ENCODE measurements at places on chromosomes 7 and 10.

DNA sequence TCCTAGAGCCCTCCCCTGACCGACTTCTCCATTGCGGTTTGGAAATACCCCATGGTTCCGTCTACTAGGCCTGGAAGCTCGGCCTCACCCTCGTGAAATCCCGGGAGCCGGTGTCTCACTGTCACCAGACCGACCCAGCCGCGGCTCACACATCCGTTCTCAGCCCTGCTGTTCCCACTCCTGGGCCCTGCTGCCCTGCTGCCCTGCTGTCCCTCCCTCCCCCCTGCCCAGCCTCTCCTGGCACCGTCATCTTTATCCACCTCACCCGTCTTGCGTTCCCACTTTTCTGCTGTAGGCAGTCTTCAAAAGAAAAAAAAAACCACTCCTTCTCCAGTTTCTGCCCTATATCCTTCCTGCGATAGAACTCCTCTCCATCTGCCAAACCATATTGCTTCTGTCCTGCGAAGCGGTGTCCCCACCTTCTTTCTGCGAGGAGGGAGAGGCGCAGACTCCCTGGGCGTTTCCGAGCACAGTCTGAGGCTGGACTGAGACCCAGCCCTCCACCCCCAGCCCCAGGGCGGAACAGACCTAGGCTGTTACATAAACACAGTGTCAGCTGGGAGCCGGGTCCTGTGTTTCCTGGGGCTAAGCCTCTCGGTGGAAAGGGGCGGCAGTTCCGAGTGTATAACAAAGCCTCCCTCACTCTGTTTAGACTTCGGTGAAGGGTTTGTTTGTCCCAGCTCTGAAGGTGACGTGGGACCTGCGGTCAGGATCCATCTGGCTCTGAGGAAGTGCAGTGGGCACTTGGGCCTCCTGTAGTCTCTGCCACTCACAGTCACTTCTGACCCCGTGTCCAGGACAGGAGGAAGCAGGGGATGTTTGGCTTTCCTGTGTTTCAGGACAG, 2.8 kb downstream of the AGAP3 start:
- DNase-seq, result no peak
- H3K27ac ChIP-seq, result peak overlapping the region; percentile 7
- H3K4me3 ChIP-seq, result peak overlapping the region; percentile 43
- peaks cover 2% of the 10 kb centered on the region for H3K27me3 ChIP-seq
- peaks cover 23% of the 10 kb centered on the region for H3K4me1 ChIP-seq

- H3K27ac ChIP-seq, result no peak overlapping the region
- no peak overlapping the region for H3K4me3 ChIP-seq
- no peak for DNase-seq
- no peaks in the 10 kb centered on the region for H3K36me3 ChIP-seq
- peaks cover 2% of the 10 kb centered on the region for H3K27me3 ChIP-seq
- H3K4me1 ChIP-seq, result no peaks in the 10 kb centered on the region
Observed at GRCh38 chr10:129027906-129028305, 439.1 kb upstream of the MGMT start.

GRCh38 chr7:81492240-81492639, 277.6 kb downstream of the HGF start:
- H3K4me1 ChIP-seq, result no peaks in the 10 kb centered on the region
- no peaks in the 10 kb centered on the region for H3K36me3 ChIP-seq
- no peak overlapping the region for H3K4me3 ChIP-seq

- DNase-seq, result no peak
- no peak overlapping the region for H3K27ac ChIP-seq
- H3K27me3 ChIP-seq, result no peaks in the 10 kb centered on the region
- no peaks in the 10 kb centered on the region for H3K36me3 ChIP-seq
Observed at GRCh38 chr7:34333925-34334324, 324.1 kb upstream of the NPSR1 start.

- H3K36me3 ChIP-seq, result no peaks in the 10 kb centered on the region
- no peak overlapping the region for H3K27ac ChIP-seq
- H3K4me3 ChIP-seq, result no peak overlapping the region
- H3K27me3 ChIP-seq, result no peaks in the 10 kb centered on the region
Observed at GRCh38 chr7:118349604-118350003, 125.1 kb downstream of the ANKRD7 start.

- no peak overlapping the region for H3K27ac ChIP-seq
- H3K36me3 ChIP-seq, result peaks cover 17% of the 10 kb centered on the region
- no peaks in the 10 kb centered on the region for H3K4me1 ChIP-seq
- H3K27me3 ChIP-seq, result no peaks in the 10 kb centered on the region
Observed at GRCh38 chr7:92520024-92520423, 8.3 kb downstream of the PEX1 start.

DNA sequence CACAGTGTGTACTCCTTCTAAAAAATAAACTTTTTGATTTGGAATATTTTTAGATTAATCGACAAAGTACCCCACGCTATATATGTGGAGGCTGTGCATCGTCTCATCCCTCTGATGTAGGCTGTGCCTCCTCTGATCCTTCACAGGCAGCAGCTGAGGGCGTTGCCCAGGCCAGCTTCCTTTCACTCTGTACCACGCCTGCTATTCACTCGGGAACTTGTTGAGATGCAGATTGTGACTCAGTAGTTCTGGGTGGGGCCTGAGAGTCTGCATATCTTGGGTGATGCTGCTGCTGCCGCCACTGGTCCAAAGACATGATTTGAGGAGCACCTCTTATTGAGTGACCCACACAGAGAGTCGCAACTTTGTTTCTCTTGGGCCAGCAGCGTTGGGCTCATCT, 7.9 kb upstream of the C10orf120 start:
- no peak for DNase-seq
- H3K27ac ChIP-seq, result no peak overlapping the region
- peaks cover 6% of the 10 kb centered on the region for H3K27me3 ChIP-seq
- no peaks in the 10 kb centered on the region for H3K36me3 ChIP-seq
- peaks cover 3% of the 10 kb centered on the region for H3K4me1 ChIP-seq

DNA sequence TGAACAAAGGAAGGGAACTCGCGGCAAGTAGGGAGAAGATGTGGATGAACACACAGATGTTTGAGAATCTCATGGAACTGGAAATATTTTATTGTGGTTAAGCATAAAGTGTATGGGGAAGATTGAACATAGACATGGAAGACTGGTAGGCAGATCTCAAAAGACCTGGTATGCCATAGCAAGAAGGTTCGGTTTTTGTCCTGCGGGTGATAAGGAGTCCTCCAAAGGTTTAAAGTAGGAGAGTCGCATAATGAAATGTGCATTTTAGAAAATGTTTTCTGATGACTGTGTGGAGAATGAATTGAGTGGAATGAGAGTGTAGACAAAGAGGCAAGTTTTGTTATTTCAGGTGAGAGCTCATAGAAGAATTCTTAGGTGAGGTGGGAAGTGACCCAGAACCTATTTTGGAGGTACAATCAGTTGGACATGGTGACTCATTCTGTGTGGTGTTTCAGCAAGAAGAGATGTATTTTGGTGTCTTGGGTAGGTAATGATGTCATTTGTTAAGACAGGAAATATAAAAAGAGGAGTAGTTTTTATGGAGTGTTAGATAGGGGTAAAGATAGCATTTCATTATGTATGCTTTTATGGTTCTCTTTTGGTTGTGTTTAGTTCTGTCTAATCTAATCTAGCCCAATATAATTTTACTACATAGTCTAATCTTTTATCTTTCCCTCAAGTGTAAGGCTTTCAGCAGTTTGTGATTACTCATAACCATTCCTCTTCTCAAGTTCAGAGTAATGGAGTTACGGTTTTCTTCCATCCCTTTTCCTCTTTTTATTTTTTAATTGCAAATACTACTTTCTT, 239.2 kb downstream of the EXOC4 start:
- peaks cover 37% of the 10 kb centered on the region for H3K36me3 ChIP-seq
- no peak overlapping the region for H3K4me3 ChIP-seq
- no peak for DNase-seq
- no peaks in the 10 kb centered on the region for H3K4me1 ChIP-seq
- no peaks in the 10 kb centered on the region for H3K27me3 ChIP-seq

GRCh38 chr10:117944676-117945447, 101.9 kb downstream of the RAB11FIP2 start:
- no peaks in the 10 kb centered on the region for H3K4me1 ChIP-seq
- no peak for DNase-seq
- no peak overlapping the region for H3K27ac ChIP-seq
- no peak overlapping the region for H3K4me3 ChIP-seq
- H3K27me3 ChIP-seq, result peaks cover 7% of the 10 kb centered on the region
- H3K36me3 ChIP-seq, result no peaks in the 10 kb centered on the region

GRCh38 chr7:69282946-69283345, 315.3 kb upstream of the AUTS2 start:
- H3K27me3 ChIP-seq, result peaks cover 2% of the 10 kb centered on the region
- H3K4me3 ChIP-seq, result no peak overlapping the region
- DNase-seq, result no peak
- H3K27ac ChIP-seq, result no peak overlapping the region

GRCh38 chr10:46516660-46517416, 39.6 kb downstream of the GPRIN2 start:
- no peak for DNase-seq
- no peak overlapping the region for H3K4me3 ChIP-seq
- H3K27ac ChIP-seq, result no peak overlapping the region

DNA sequence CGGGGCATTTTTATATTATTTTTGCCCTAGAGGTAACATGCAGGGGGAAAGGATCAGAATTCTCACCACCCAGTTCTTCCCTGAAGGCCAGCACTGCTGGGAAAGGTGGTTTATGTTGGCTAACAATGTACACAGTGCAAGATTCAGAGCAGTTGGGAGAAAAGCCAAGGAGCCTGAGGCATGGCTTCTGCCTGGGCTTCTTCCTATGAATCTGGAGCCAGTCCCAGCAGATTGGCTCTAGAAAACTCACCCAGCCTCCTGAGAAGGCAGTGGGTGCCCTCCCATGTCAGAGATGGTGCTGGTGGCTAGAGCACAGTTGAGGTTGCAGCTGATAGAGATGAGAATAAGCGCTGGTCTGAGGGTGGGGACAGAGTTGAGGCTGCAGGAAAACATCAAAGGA, 44.7 kb upstream of the GPR26 start:
- H3K36me3 ChIP-seq, result no peaks in the 10 kb centered on the region
- DNase-seq, result no peak
- H3K4me1 ChIP-seq, result no peaks in the 10 kb centered on the region
- no peak overlapping the region for H3K4me3 ChIP-seq

GRCh38 chr7:129030440-129030839, 24.5 kb downstream of the TNPO3 start:
- peaks cover 26% of the 10 kb centered on the region for H3K36me3 ChIP-seq
- peak overlapping the region; percentile 71 for H3K27ac ChIP-seq
- no peaks in the 10 kb centered on the region for H3K27me3 ChIP-seq

- no peak overlapping the region for H3K27ac ChIP-seq
- no peaks in the 10 kb centered on the region for H3K27me3 ChIP-seq
- H3K4me1 ChIP-seq, result no peaks in the 10 kb centered on the region
- H3K4me3 ChIP-seq, result no peak overlapping the region
Observed at GRCh38 chr7:16034353-16034752, 347.9 kb upstream of the MEOX2 start.

DNA sequence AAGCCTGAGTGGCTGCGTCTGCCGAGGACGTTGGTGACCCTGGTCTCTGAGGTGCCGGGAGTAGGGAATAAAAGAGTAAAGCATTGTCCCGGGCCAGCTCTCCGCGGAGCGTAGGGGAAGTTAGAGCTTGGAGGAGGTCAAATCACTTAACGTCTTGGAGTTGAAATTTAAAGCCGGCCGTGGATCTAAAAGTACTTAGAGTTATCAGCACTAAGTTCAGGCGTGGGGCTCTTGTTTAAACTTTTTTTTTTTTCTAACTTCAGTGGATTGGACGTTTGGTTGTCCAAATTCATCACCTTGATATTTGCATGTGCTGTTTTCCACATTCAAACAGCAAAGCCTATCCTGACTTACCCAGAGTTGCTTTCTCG, 700 bp downstream of the NIPSNAP2 start:
- peak overlapping the region; percentile 68 for H3K4me3 ChIP-seq
- H3K27ac ChIP-seq, result peak overlapping the region; percentile 72
- no peak for DNase-seq
- H3K27me3 ChIP-seq, result no peaks in the 10 kb centered on the region
- peaks cover 12% of the 10 kb centered on the region for H3K36me3 ChIP-seq

- H3K36me3 ChIP-seq, result no peaks in the 10 kb centered on the region
- no peaks in the 10 kb centered on the region for H3K4me1 ChIP-seq
- H3K27me3 ChIP-seq, result peaks cover 16% of the 10 kb centered on the region
- no peak overlapping the region for H3K27ac ChIP-seq
- H3K4me3 ChIP-seq, result no peak overlapping the region
- DNase-seq, result no peak
Observed at GRCh38 chr10:126186766-126187165, 201.5 kb downstream of the ADAM12 start.

- H3K36me3 ChIP-seq, result no peaks in the 10 kb centered on the region
- no peak overlapping the region for H3K27ac ChIP-seq
- H3K4me3 ChIP-seq, result no peak overlapping the region
- H3K27me3 ChIP-seq, result no peaks in the 10 kb centered on the region
Observed at GRCh38 chr7:68176974-68177373, 1180.3 kb downstream of the TYW1 start.

GRCh38 chr10:108424656-108425055, 1260.2 kb upstream of the SORCS1 start:
- DNase-seq, result no peak
- no peaks in the 10 kb centered on the region for H3K27me3 ChIP-seq
- H3K4me1 ChIP-seq, result no peaks in the 10 kb centered on the region
- H3K4me3 ChIP-seq, result no peak overlapping the region
- H3K27ac ChIP-seq, result no peak overlapping the region
- no peaks in the 10 kb centered on the region for H3K36me3 ChIP-seq

DNA sequence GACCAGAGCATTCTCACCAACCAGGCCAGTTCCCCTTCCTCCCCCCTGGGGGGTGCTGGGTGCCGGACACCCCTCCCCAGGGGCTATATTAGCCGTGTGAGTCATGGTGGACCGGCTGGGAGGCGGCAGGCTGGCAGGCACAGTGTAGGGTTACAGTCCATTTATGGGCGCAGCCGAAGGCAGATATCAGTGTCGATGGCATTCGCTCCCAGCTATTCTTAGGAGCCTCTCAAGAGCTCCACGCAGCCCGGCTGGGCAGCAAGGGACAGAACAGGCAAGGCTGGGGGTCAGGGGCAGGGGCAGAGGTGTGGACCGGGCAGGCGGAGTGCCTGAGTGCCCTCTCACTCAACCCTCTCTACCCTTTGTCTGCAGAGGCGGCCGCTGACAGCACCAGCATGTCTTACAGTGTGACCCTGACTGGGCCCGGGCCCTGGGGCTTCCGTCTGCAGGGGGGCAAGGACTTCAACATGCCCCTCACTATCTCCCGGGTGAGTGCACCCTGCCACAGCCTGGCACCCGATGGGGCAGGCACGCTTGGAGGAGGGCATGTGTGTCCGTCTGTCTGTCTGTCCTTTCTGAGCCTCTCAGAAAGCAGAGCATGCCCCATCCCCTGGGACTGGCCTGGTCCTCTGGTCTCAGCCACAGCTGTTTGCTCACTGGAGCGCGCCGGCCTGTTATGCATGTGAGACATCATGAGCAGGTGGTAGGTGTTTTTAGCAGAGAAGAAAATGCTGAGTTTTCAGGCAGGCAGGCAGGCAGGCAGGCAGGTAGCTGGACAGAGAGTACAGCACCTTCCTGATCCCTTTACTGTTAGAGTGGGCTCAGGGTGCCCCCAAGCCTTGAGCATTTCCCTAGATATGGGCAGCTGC, at the start of gene LDB3:
Gene LDB3, plus strand, starts transcription at position 215 of the 869 bp plus-strand sequence. Its CDS starts 181 bp downstream, at position 396.
- peak within 1 kb of the TSS; percentile 21 for H3K4me3 ChIP-seq
- no peaks in the 10 kb centered on the region for H3K36me3 ChIP-seq
- peaks cover 4% of the 10 kb centered on the region for H3K4me1 ChIP-seq
- DNase-seq, result no peak
- H3K27ac ChIP-seq, result no peak within 1 kb of the TSS

- H3K36me3 ChIP-seq, result no peaks in the 10 kb centered on the region
- DNase-seq, result no peak
- H3K4me1 ChIP-seq, result peaks cover 19% of the 10 kb centered on the region
- no peak overlapping the region for H3K27ac ChIP-seq
- H3K4me3 ChIP-seq, result no peak overlapping the region
Observed at GRCh38 chr10:133173860-133174640, 14.0 kb downstream of the KNDC1 start.

- DNase-seq, result no peak
- no peaks in the 10 kb centered on the region for H3K27me3 ChIP-seq
- no peaks in the 10 kb centered on the region for H3K4me1 ChIP-seq
- peaks cover 44% of the 10 kb centered on the region for H3K36me3 ChIP-seq
- H3K4me3 ChIP-seq, result no peak overlapping the region
Observed at GRCh38 chr10:97757471-97757870, 14.3 kb downstream of the SFRP5 start.

Measured in memory B cell (primary cell).